ENCODE measurements at places on chromosomes 11 and 22. TPM values are rescaled to one million over a fixed set of nuclear protein-coding genes. Genes with fewer than 3 reads are reported as not detected.
A peak's percentile ranks its signal among the peaks of the same experiment; 100 is the strongest.

GRCh38 chr11:125397421-125397820 lies 98.6 kb downstream of the FEZ1 start:
- no peak for DNase-seq
- H3K36me3 ChIP-seq: no peaks in the 10 kb centered on the region
- no peak overlapping the region for H3K27ac ChIP-seq
- H3K27me3 ChIP-seq: peaks cover 26% of the 10 kb centered on the region

DNA sequence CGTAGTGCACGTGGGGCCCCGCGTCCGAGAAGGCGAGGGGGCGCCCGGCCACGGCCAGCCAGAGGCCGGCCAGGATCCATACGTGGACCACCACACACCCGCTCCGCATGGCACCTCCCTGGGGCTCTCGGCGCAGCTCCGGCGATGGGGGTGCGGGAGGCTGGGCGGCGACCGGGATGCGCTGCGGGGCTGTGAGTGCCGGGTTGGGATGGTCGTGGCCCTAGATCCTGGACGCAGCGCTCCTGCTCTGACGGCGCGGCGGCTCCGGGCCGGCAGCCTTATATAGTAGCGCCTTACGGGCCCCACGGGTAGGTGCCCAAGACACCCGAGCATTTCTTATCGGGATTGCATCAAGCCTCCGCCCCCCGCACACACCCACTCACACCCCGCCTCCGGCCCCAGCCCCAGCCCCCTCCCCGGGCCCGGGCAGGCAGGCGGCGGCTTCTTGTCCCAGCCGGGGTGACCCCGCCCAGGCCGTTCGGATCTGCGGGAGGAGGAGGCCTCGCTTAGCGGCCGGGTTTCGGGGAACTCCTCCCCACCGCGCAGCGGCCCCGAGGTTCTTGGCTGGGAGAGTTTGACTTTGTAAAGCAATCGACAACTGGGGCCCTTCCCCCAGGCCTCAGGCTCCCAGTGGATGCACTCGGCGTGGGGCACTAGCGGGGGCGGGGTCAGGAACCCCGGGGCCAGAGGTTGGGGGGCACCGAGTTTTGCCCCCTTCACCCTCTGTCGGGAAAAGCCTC lies at the start of gene FGF19:
Gene FGF19, minus strand, starts transcription at position 255 of the 740 bp plus-strand sequence. Its CDS starts 146 bp downstream, at position 109.
- peak; percentile 20 for DNase-seq
- H3K27ac ChIP-seq: no peak within 1 kb of the TSS
- H3K4me1 ChIP-seq: peaks cover 4% of the 10 kb centered on the region
- H3K4me3 ChIP-seq: no peak within 1 kb of the TSS
- peaks cover 52% of the 10 kb centered on the region for H3K27me3 ChIP-seq
- H3K36me3 ChIP-seq: no peaks in the 10 kb centered on the region

DNA sequence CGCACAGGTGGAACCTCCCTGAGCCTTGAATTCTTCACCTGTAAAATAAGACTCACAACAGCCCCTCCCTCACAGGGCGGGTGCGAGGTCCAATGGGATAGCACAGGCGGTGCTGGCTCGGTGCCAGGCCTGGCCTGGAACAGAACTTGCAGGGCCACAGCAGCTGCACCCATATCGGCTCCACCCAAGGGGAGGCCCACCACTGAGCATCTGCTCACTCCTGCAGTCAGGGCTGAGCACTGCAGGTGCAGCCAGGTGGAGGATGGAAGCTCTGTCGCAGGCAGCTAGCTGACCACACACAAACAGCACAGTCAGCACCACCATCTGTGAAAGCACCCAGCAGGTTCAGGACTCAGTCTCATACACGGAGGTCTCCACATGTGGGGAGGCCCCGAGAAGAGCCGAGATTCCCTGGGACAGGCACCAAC lies 19.6 kb downstream of the VPS37C start:
- peaks cover 12% of the 10 kb centered on the region for H3K4me1 ChIP-seq
- no peak overlapping the region for H3K4me3 ChIP-seq
- no peak overlapping the region for H3K27ac ChIP-seq
- H3K27me3 ChIP-seq: no peaks in the 10 kb centered on the region
- no peaks in the 10 kb centered on the region for H3K36me3 ChIP-seq

- no peak for DNase-seq
- no peaks in the 10 kb centered on the region for H3K36me3 ChIP-seq
- H3K27ac ChIP-seq: no peak overlapping the region
- no peak overlapping the region for H3K4me3 ChIP-seq
- no peaks in the 10 kb centered on the region for H3K4me1 ChIP-seq
Measured at GRCh38 chr11:19601235-19601634, 111.4 kb upstream of the NAV2 start.

DNA sequence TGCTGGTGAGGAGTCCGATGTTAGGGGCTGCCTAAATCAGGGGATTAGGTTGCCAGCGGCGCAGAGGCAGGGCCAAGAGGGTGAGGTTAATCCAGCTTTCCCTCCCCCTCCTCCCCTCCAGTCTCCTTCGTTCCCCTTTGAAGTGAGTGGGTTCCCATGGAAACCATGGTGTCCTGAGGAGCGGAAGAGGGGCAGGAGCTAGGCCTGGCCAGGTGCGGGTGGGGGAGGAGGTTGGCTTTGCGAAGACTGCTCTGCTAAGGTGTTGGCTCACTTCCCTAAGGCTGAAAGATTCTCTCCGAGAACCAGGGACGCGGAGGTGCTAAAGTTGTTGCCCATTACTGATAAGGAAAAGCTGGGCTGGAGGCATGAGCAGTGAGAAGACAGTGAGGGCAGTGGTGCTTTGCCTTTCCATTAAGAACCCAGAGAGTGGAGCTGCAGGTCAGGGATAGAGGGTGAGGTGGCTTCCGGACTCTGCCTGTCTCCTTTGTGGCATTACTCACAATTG lies 124.6 kb downstream of the FEZ1 start:
- H3K27ac ChIP-seq: no peak overlapping the region
- DNase-seq: no peak
- no peaks in the 10 kb centered on the region for H3K36me3 ChIP-seq

Gene APOL5
- not detected for total RNA-seq
